ENCODE measurements at places on chromosomes 13 and 19. TPM values are rescaled to one million over a fixed set of nuclear protein-coding genes. Genes with fewer than 3 reads are reported as not detected.

The CGB8 gene
- total RNA-seq, result not detected

The PDCD5 gene
- 161 TPM for total RNA-seq

The ZNF154 gene
- total RNA-seq, result 2.3 TPM

The PCP2 gene
- total RNA-seq, result not detected

The ZNRF4 gene
- not detected for total RNA-seq

The RNF113B gene
- total RNA-seq, result not detected

The NALCN gene
- total RNA-seq, result 3.1 TPM

The CRB3 gene
- total RNA-seq, result not detected

The EXOC3L2 gene
- under 0.01 TPM for total RNA-seq

The SELENOV gene
- not detected for total RNA-seq

The ZNF878 gene
- total RNA-seq, result not detected

The KIR2DL1 gene
- total RNA-seq, result not detected

The PLK5 gene
- not detected for total RNA-seq

The SIGLEC10 gene
- total RNA-seq, result not detected

The FUT6 gene
- total RNA-seq, result not detected

The GJB6 gene
- not detected for total RNA-seq

The TPTE2 gene
- not detected for total RNA-seq

The ZNF568 gene
- total RNA-seq, result 13.5 TPM

The APOC4 gene
- not detected for total RNA-seq

The ZFP28 gene
- total RNA-seq, result 11.6 TPM

The EVI5L gene
- 22.3 TPM for total RNA-seq

The ELSPBP1 gene
- total RNA-seq, result not detected

The B3GNT8 gene
- 1.5 TPM for total RNA-seq

The ZNF429 gene
- total RNA-seq, result 7.5 TPM

The EDNRB gene
- total RNA-seq, result 23.3 TPM

The GIPR gene
- 0.57 TPM for total RNA-seq

The NANOS3 gene
- total RNA-seq, result not detected

The SIGLEC11 gene
- total RNA-seq, result not detected

The KIR2DL4 gene
- not detected for total RNA-seq

The LRRC63 gene
- total RNA-seq, result 0.41 TPM

The VSTM2B gene
- total RNA-seq, result not detected

The C19orf85 gene
- total RNA-seq, result not detected

Data from fibroblast of the aortic adventitia (primary cell).